ENCODE measurements at places on chromosomes 13 and 19. TPM values are rescaled to one million over a fixed set of nuclear protein-coding genes. Genes with fewer than 3 reads are reported as not detected.

DNA sequence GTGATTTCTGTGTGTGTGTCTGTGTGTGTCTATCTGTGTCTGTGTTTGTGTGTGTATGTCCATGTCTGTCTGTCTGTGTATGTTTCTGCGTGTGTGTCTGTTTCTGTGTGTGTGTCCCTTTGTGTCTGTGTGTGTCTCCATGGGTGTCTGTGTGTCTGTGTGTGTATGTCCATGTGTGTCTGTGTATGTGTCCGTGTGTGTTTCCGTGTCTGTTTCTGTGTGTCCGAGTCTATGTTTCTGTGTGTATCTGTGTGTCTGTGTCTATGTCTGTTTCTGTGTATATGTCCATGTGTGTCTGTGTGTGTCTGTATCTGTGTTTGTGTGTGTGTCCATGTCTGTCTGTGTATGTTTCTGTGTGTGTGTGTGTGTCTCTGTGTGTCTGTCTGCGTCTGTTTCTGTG, 276.3 kb upstream of the SOX1 start:
- DNase-seq: no peak

The RNF225 gene
- 0.70 TPM for total RNA-seq

DNA sequence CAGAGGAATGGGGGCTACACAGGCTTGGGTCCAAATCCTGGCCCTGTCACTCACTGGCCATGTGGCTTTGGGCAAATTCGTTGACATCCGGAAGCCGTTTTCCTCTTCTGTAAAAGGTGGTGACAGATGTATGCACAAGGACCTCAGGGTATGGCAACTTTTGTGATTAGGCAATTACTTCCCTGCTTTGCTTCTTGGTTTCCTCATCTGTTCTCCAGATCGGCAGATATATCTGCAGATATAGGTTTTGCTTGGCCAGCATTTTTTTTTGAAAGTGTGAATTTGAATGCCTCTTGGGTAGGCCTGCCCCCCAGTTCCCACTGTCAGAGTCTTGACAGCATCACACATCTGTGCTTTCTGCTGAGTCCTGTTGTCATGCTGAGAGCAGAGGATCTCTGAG, 17.7 kb downstream of the TMEM272 start:
- no peak for DNase-seq

DNA sequence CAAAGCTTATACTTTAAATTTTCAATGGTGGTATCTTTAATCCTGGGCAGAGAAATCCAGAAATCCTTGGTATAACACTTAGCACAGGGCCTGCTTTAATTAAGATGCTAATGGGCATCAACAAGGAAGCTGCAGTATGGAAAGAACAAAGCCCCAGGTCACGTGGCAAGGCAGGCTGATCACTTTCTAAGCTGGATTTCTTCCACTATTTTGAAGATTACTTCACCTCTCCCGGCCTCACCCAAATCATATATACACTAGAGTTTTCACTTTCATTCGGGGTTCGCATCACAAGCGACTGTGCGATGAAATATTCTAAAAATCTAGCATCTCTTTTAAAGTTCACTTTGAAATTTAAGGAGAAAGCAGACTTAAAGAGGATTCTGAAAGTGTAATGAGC, 71.8 kb downstream of the STARD13 start:
- DNase-seq: no peak

The GNG7 gene
- total RNA-seq: 1.1 TPM

The DMKN gene
- total RNA-seq: 182 TPM

The CD79A gene
- not detected for total RNA-seq

- no peak for DNase-seq
Observed at GRCh38 chr13:111855786-111856185, 211.2 kb upstream of the SOX1 start.

DNA sequence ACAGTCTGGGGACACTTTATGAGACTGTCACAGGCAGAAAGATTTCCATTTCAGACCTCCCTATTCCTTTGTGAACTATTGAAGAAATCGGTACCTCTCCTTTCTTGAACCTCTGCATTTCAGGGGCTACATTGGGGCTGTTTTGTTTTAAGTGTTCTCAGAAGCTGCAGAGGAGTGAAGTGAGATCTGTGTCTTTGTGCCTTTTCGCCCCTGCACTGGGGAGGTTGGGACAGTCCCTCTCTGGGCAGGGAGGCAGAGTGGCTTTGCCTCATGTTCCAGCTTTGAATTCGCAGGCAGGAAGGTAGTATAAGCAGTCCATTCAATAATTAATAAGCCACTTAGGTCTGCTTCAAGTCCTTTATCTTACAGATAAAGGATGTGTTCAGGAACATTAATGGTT, 9.5 kb upstream of the AMER2 start:
- DNase-seq: no peak

The FUT1 gene
- 6.1 TPM for total RNA-seq

- DNase-seq: no peak
Observed at GRCh38 chr13:105817498-105817897, 718.0 kb downstream of the EFNB2 start.

The OR4F17 gene
- total RNA-seq: not detected

DNA sequence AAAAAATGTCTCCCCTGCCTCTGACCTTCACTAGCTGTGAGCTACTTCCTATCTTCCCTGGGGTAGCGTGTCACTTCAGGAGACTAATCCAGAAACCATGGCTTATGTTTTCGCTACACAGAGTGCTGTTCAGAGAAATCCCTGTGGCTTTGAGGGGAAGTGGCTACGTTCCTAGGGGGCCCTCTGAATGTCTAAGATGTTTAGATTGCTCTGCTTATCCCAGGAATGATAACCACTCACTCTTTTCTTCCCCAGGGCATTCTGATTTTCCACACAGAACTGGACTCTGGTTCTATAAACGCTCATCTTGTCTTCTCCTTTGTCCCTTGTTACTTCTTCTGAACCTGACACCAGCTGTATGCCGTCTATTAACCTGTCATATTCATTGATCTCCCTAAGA, 572.5 kb downstream of the OLFM4 start:
- DNase-seq: no peak

- DNase-seq: no peak
Observed at GRCh38 chr13:75316427-75316826, 165.5 kb downstream of the TBC1D4 start.

GRCh38 chr13:60035874-60036273, 127.9 kb downstream of the DIAPH3 start:
- no peak for DNase-seq

The PLPP2 gene
- 98.2 TPM for total RNA-seq

DNA sequence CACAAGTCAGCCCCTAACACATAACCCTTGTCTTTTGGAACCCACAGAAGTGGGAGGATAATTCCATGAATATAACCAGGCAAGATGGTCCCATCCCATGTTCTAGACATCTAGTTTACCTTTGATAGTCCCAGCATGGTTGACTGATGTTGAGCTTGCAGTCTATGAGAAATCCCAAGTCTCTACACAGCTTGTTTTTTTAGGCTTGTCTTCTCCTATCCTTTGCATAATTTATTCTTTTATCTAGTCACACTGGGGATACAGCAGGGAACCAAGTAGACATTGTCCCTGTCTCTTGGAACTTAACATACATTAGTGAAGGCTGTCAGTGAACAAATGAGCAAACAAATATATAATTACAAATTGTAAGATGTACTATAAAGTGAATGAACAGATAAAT, 19.6 kb upstream of the FRY start:
- no peak for DNase-seq

The PALM gene
- total RNA-seq: 28.7 TPM

The FLT3 gene
- total RNA-seq: 0.22 TPM

- no peak for DNase-seq
Observed at GRCh38 chr13:100835695-100836094, 161.1 kb upstream of the TMTC4 start.

The LTBP4 gene
- total RNA-seq: 54.6 TPM

The CRLF1 gene
- total RNA-seq: 52.8 TPM

The LIM2 gene
- not detected for total RNA-seq

The KLF1 gene
- total RNA-seq: 0.76 TPM

The ZNF135 gene
- total RNA-seq: not detected

- peak; percentile 66 for DNase-seq
Observed at GRCh38 chr19:1645299-1645698, 7.1 kb downstream of the TCF3 start.

- no peak for DNase-seq
Observed at GRCh38 chr13:46858776-46859175, 38.1 kb downstream of the HTR2A start.

Measured in H7 (cell line).